GM23248 (cell line): ENCODE measurements at places on chromosomes 4 and X. TPM values are rescaled to one million over a fixed set of nuclear protein-coding genes. Genes with fewer than 3 reads are reported as not detected.

The PCDH19 gene
- polyA plus RNA-seq: 0.05 and 0.16 TPM in 2 replicates

The H2AZ1 gene
- 454 and 468 TPM in 2 replicates for polyA plus RNA-seq

The GASK1B gene
- 5.3 and 7.5 TPM in 2 replicates for polyA plus RNA-seq

The MAGEA9B gene
- not detected in 2 replicates for polyA plus RNA-seq

The MAMLD1 gene
- polyA plus RNA-seq: 9.0 and 10.1 TPM in 2 replicates

The USP17L25 gene
- not detected in 2 replicates for polyA plus RNA-seq

The BCAP31 gene
- polyA plus RNA-seq: 317 and 326 TPM in 2 replicates

The TMEM156 gene
- 0.30 TPM in 1 of 2 replicates, not detected in the other for polyA plus RNA-seq

The HS3ST1 gene
- not detected in 2 replicates for polyA plus RNA-seq

The L1CAM gene
- 0.34 and 0.38 TPM in 2 replicates for polyA plus RNA-seq

The GRIA2 gene
- polyA plus RNA-seq: not detected in 2 replicates

The TCEANC gene
- 2.4 and 2.5 TPM in 2 replicates for polyA plus RNA-seq

The CORIN gene
- 0.70 and 0.74 TPM in 2 replicates for polyA plus RNA-seq

The CLNK gene
- not detected in 2 replicates for polyA plus RNA-seq

The USO1 gene
- polyA plus RNA-seq: 72.0 and 74.2 TPM in 2 replicates

The MSMO1 gene
- 70.9 and 72.7 TPM in 2 replicates for polyA plus RNA-seq

The SLC38A5 gene
- 31.5 and 32.4 TPM in 2 replicates for polyA plus RNA-seq

The PPP1R2C gene
- not detected in 2 replicates for polyA plus RNA-seq

The SAT1 gene
- 223 and 245 TPM in 2 replicates for polyA plus RNA-seq

The TMEM129 gene
- polyA plus RNA-seq: 32.6 and 35.7 TPM in 2 replicates

The UGT2B15 gene
- not detected in 2 replicates for polyA plus RNA-seq

The CT45A2 gene
- polyA plus RNA-seq: not detected in 2 replicates

The APOO gene
- polyA plus RNA-seq: 20.2 and 21.0 TPM in 2 replicates

The SLC7A11 gene
- 19.6 and 20.6 TPM in 2 replicates for polyA plus RNA-seq

The TSPYL2 gene
- 14.9 and 16.2 TPM in 2 replicates for polyA plus RNA-seq

The FOXR2 gene
- not detected in 2 replicates for polyA plus RNA-seq
